ENCODE measurements at places on chromosomes 2 and 18.

DNA sequence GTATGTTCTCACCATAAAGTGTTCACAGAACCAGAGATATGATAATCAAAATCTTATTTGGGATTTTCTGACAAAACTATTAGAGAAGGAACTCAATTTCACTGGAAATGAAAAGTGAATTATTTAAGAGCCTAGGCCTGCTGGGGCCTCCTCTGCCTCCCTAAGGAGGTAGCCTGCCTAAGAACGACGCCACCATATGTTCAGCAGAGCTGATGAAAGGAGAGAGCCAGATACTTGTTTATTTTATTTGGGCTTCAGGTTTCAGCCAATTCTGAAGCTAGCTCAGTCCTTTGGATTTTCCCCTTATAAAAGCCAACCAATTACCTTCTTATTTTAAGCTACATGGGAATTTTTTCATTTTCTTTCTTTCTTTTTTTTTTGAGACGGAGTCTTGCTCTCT lies 433.1 kb upstream of the MAP2 start:
- no peak for DNase-seq

- peak; percentile 97 for DNase-seq
Measured at GRCh38 chr2:9675415-9676351, 44.9 kb upstream of the YWHAQ start.

DNA sequence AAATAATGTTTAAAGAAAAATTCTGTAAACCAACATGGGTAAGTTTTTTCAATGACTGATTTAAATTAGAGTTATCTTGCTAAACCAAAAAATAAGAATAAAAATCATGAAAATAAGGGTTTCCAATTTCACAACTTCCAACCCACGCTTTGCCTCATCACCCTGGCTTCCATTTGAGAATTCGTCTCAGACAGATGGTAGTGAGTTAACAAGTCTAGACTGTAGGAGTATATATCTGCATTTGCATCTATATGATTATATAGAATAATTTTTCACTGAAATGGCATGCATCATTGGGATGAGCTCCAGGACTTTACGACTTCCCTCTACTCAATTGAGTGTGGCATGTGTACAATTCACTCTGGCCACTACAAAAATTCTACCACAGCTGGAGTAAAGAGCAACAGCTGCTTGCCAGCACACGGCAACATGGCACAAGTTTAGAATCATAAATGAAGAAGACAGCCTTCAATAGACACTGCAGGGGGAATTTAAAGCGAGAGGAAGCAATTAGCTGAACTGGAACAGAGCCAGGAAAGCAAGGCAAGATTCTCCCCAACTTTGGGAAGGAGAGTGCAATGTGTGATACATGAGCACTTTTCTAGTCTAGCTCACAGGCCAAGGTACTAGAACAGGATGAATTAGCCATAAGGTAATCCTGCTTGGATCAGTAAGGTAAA lies 1673.5 kb upstream of the CELF4 start:
- no peak for DNase-seq

DNA sequence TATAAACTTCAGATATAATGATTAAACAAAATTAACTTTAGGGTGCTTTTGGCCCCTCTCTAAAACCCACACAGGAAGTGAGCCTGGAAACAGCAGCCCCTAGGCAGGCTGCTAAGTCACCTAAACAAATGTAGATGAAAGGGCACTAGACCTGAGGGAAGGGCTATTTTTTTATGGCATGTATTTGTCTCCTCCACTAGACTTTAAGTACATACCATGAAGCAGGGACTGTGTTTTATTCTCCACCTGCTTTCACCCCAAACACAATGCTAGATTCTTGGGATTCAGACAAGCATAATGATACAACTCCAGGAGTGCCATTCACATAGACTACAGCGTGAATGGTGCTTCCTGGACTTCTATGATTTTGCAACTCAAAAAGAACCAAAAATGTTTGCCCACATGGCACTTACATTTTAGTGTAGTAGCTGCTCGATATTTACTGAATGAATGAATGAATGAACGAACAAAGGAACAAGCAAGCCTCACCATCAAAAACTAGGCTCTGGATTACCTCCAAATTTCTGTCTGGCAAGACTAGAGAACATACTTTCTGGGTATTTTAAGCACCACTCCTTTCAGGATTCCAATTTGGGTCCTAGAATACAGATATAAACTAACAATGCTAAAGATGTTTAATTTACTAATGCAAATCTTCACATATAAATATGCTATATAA lies 10.1 kb downstream of the ATAD2B start:
- no peak for DNase-seq

DNA sequence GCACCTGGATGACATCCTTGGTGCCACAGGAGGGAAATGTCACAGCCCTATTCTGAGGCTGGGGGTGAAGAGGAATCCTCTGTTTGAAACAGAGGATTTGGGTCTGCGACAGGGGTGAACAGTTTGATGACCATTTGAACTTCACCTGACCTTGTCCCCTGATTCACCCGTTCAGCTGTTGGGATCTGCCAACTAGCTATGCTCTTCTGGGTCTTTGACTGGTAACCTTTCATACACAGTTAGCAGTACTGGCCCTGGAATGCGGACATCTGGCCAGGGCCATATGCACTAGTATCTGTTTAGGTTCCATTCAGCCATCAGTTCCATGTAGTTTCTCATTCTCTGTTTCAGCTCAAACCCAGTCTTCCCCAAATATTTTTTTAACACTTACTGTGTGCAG lies 72.6 kb upstream of the MCFD2 start:
- DNase-seq = no peak
